ENCODE measurements at places on chromosomes 4 and X.

DNA sequence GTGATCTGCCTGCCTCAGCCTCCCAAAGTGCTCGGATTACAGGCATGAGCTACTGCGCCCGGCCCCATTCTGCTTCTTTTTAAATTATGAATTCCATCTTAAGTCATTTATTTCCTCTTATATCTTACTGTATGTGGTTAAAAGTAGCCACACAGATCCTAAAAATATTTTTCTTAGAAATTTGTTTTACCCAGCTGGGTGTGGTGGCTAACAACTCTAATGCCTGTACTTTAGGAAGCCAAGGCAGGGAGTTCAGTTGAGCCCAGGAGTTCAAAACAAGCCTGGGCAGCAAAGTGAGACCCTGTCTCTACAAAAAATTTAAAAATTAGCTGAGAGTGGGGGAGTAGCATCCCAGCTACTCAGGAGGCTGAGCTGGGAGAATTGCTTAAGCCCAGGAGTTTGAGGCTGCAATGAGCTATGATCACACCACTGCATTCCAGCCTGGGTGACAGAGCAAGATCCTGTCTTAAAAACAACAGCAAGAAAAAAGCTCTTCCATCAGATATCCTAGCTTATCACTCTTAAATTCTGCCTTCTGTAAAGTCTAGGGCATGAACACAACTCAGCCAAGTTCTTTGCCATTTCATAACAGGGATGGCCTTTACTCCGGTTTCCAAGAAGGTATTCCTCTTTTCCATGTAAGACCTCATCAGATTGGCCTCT is 15.1 kb upstream of the AFF1 start:
- no peak for DNase-seq

- no peak for DNase-seq
Observed at GRCh38 chr4:93879919-93880318, 51.4 kb downstream of the ATOH1 start.

- no peak for DNase-seq
Observed at GRCh38 chr4:123452616-123453015, 56.0 kb downstream of the SPRY1 start.

DNA sequence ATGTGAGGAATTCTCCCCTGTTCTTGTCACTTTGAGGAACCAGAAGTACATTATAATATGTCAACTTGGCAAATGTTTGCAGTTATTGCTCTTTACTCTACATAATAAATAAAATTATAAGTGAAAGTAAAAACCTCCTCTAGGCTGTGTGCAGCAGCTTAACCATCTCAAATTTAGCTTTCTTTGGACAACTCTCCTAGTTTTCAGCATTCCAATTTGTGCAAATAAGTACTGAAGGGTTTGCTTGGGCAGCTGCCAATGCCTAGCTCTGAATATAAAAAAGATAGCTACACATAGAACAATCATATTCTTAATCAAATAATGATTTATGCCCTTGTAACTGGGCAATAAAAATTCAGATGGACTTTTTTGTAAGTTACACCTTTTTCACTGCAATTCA is 82.5 kb downstream of the GASK1B start:
- DNase-seq, result no peak

DNA sequence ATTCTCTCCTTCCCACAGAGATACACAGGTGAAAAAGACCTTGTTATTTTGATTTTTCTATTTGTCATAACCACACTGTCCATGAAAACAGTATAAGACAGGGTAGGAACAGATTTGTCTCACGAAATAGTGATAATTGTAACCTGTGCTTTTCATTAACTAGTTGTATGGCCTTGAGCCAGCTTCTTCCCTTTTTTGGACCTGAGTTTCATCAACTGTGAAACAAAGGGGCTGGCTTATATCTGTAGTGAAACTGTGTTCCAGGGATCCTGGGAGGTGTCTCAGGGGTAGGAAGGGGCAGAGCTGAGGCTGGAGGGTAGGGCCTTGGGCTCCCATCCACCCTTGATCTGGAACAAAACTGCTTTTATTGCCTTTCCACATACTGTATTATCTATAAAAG is 50.9 kb downstream of the MED28 start:
- no peak for DNase-seq

DNA sequence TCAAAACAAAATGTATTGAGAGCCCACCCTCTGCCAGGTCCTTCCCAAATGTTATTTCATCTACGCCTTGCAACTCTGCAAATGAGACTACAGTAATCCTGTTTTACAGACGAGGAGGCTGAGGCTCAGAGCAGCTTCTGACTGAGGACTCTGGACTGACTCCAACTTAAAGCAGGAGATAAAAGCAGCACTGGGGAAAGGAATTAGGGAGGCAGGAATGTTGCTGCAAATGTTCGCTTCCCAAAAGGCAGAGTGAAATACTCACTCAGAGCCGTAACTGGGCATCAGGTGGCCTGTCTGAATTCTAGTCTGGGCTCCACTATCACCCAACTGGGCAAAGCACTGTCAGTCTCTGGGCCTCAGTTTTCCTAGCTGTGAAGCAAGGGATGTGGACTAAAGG is 94.7 kb upstream of the SRD5A3 start:
- DNase-seq, result no peak

DNA sequence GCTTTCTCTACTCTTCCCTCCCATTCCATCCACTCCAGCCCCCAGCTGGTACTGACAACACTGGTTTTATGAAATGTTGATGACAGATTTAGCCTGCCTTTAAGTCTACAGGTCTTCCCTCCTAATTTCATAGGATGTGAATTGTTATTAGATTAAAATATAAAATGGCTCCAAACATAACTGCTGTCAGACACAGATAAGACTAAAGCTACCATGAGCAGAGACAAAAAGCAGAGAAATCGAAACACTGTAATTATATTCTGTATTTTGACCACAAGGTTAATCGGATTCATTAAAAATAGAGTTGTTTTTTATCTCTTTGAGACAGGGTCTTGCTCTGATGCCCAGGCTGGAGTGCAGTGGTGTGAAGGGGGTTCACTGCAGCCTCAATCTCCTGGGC is 28.3 kb downstream of the SEC24D start:
- DNase-seq, result no peak

- DNase-seq, result no peak
Observed at GRCh38 chrX:48833542-48834138, 1.8 kb downstream of the PCSK1N start.

DNA sequence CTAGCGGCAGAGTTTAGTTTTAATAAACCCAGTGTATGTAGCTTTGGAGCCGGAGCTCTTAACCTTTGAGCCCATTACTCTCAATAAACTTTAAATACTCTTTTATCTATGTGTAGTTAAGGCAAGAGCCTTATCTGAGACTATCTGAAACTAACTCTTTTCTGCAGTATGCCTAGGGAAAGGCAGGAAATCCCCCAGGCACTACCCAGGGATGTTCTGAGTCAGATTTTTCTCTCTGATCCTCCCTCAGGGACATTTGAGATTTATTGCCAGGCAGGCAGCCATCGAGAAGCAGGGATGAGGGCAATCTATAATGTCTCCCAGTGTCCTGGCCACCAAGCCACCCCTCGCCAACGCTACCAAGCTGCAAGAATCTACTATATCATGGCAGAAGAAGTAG is 39.1 kb downstream of the HEPH start:
- no peak for DNase-seq

GRCh38 chr4:125461676-125462363 is 147.1 kb downstream of the FAT4 start:
- DNase-seq, result no peak

GRCh38 chr4:184156163-184156920 is 61.3 kb downstream of the ENPP6 start:
- no peak for DNase-seq

- DNase-seq, result no peak
Observed at GRCh38 chrX:1380672-1381233, 11.2 kb downstream of the SLC25A6 start.

DNA sequence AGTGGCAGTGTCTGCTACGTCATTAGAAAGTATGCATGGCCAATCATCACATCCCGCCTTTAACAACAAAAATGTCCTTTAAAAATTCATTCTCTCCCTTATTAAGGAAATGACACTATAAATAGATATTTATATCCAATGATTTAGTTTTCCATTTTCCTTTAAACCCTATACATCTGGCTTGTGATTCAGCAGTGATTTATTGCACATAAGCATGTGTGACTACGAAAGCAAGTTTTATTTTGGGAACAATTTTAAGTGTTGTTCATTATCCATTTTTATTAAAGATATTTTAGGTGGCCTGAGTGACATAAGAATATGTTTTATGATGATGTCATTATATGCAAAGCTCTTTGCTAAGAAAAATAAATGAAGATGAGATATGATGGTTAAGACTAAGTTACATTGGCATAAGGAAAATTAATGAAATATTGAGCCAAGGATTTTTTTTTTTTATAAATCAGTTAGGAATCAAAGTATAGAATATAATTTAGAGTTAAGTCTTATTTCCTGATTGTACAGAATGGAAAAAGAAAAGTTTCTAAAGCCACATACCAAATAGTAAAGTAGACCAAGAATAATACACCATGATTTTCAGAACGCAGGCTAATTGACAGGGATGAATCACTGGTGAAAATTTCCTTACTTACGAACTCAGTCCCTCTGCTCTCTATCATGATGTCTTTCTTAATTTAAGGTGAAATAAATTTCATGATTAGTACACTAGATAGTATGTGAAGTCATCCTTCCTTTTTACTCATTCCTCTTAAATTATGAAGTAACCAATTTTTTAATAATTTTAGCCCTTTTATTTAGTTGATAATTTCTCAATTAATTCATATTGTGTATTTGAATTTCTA is 822.4 kb downstream of the FAT4 start:
- DNase-seq, result no peak

- DNase-seq, result no peak
Observed at GRCh38 chrX:150847088-150847487, 51.4 kb downstream of the CD99L2 start.

DNA sequence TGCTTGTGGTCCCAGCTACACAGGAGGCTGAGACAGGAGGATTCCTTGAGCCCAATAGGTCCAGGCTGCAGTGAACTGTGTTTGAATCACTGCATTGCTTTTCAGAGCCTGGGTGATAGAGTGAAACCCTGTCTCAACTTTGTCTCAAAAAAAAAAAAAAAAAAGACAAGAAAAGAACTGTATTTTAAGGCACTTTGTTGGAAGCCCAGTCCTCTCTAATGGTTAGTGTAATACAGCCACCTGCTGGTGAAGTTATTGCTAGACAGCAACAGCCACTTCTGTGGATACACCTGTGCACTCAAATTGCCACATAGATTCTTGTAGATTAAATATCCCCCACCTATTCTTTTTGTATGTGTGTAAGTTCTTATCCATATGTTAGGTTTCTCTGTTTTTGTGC is 10.1 kb upstream of the FGG start:
- no peak for DNase-seq

DNA sequence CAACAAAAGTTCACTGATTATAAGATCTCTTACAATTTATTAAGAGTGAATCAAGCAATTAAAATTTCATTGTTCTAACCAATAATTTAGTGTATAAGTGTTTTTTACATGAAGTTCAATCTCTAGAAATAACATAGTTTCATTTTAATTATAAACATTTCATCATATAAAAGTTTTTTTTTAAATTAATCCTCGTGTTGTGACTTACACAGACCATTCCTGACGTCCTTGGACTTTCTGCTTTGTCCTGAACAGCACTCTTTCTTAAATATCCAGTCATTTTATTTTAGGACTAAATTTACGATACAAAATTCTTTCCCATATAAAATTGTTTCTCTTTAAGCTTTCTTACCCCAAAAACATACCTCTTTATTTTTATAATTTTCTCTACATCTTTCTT is 841.7 kb upstream of the POU3F4 start:
- no peak for DNase-seq

GRCh38 chr4:146222313-146222712 is 8.0 kb downstream of the REELD1 start:
- DNase-seq, result no peak

GRCh38 chr4:184599492-184600135 is 49.6 kb downstream of the CASP3 start:
- no peak for DNase-seq

DNA sequence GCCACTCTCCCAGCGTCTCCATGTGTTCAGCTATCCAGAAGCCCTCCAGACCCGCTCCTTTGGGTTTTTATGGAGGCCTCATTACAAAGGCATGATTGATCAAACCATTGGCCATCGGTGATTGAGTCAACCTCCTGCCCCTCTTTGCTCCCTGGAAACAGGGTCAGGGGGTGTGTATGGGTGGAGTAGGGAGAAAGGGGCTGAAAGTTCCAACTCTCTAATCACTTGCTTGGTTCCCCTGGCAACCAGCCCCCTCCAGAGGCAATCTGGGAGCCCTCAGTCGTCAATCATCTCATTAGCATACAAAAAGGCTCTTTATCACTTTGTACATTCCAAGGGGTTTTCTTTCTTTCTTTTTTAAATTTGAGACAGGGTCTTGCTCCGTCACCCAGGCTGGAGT is 2.3 kb downstream of the TRIM2 start:
- no peak for DNase-seq

GRCh38 chr4:38149997-38150671 is 189.9 kb downstream of the PTTG2 start:
- no peak for DNase-seq

DNA sequence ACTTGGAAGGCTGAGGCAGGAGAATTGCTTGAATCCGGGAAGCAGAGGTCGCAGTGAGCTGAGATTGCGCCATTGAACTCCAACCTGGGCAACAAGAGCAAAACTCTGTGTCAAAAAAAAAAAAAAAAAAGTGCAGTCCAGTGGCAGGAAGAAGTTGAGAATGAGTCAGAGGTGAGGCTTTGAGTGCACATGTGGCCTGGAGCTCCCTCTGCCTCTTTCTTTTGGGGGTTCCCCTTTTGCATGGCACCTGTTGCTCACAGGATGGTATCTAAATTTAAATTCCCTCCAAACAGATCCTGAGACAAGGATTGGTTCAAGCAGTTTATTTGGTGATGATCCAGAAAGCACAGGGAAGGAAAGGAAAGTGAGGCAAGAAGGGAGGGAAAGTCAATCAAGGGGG is 151.4 kb upstream of the STX18 start:
- DNase-seq, result no peak

- no peak for DNase-seq
Observed at GRCh38 chr4:127047930-127048329, 584.8 kb upstream of the INTU start.

GRCh38 chr4:27176400-27176799 is 315.8 kb downstream of the STIM2 start:
- DNase-seq, result no peak

Measured in stimulated activated CD4-positive, alpha-beta T cell treated with anti-CD3 and anti-CD28 coated beads, Interleukin-4, amount 100 ng/mL, for 4 hours (primary cell).